Hematopoietic multipotent progenitor cell treated with erythropoietin and hydrocortisone succinate and interleukin-3 and kit ligand, for 4 days (in vitro differentiated cells): ENCODE measurements at places on chromosomes 13 and 19.

DNA sequence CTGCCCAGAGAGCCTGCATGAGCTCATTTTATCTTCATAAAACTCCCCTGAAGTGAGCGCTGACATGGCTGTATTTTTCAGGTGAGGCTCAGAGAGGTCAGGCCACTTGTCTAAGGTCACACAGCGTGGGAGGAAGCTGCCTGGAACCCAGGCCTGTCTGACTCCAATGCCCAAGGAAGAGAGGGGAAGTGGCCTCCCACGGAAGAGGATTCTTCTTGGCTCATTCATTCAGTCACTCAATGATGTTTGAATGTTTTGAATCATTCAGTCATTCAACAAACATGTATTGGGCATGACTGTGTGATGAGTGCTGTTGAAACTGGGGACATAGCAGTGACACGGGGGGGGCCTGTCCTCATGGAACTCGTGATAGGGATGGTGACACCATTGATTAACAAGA lies 12.0 kb downstream of the ACTL9 start:
- no peak for DNase-seq

DNA sequence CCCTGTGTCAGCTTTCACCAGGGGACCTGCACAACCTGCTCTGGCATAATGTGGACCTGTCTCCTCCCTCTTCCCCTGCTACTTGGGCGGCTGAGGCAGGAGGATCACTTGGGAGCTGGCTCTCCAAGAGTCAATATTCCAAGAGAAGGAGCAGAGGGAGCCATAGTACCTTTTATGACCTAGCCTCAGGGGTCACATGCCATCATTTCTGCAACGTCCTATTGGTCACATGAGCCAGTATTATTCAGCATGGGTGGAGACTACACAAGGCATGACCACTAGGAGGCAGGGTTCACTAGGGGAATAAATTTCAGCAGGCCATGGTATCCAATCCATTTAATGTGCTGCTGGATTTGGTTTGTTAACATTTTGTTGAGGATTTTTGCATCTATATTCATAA lies 12.0 kb upstream of the SHFL start:
- peak; percentile 78 for DNase-seq

- no peak for DNase-seq
Measured at GRCh38 chr13:111937777-111938311, 129.1 kb upstream of the SOX1 start.

DNA sequence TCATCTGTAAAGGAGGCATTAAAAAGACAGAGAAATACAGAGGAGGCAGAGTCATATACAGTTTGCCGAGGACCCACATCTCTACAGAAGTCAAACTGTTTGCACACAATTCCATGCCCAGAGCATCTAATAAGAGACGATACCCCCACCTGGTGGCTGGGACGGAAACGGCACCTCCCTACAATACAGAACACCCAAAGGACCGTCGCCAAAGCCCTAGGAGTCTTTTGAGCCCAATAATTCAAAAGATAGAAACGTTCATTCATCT lies 703 bp upstream of the PLEKHG2 start:
- peak; percentile 97 for DNase-seq

DNA sequence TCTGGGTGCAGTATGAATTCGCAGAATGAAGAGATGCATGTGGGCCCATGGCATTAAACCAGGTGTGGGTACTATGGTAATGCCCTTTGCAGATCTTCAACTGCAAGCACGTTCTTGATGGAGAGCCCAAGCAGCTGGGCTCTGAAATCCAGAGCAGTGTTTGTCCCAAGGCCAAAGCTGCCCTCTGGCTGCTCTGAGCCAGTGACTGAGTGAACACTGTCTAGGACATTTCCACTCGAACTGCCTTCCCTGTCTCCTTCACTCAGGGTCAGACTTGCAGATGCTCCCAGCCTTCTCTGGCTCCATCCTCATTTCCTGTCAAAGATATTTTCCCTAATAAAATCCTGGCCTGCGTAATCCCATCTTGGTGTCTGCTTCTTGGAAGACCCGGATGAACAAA lies 80.2 kb upstream of the GJB6 start:
- no peak for DNase-seq

GRCh38 chr13:68160466-68160865 lies 930.3 kb upstream of the PCDH9 start:
- no peak for DNase-seq

- peak; percentile 93 for DNase-seq
Measured at GRCh38 chr19:14091081-14091812, 696 bp upstream of the SAMD1 start.

GRCh38 chr19:49333811-49334288 lies 1.4 kb upstream of the CD37 start:
- DNase-seq, result peak; percentile 65

GRCh38 chr19:28940751-28941500 lies 272.0 kb downstream of the UQCRFS1 start:
- no peak for DNase-seq

GRCh38 chr19:13830114-13830740 lies 35.0 kb downstream of the ZSWIM4 start:
- no peak for DNase-seq

- DNase-seq, result peak; percentile 31
Measured at GRCh38 chr19:35845215-35846037, 6.9 kb downstream of the NPHS1 start.

DNA sequence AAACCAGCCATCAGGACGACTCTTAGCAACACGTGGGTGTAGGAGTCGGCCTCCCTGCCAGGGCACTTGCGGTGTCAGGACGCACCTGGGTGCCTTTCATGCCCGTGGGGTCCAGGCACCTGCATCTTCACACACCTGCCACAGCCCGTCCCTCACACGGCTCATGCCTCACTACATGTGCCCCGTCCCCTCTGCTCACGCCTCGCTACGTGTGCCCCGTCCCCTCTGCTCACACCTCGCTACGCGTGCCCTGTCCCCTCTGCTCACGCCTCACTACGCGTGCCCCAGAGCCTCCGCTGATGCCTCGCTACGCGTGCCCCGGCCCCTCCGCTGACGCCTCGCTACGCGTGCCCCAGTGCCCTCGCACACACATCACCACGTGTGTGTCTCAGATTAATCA lies 58.0 kb upstream of the F7 start:
- no peak for DNase-seq

DNA sequence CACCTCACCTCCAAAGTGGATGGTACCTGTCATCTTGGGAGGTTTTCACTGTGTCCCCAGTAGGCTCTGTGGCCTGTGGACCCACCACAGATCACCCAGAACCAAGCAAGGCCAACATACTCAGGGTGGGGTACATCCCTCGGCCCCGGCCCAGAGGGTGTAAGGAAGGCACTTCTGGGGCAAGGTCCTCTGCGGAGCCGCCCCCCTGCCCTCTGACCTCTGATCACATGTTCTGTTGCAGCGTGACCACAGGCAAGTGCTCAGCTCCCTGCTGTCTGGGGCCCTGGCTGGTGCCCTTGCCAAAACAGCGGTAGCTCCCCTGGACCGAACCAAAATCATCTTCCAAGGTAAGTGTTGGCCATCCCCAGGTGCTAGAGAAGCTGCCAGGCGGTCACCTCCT lies 36.7 kb downstream of the TMEM161A start:
- no peak for DNase-seq

- no peak for DNase-seq
Measured at GRCh38 chr13:98584668-98585397, 7.9 kb upstream of the STK24 start.

- no peak for DNase-seq
Measured at GRCh38 chr19:5343848-5344247, 3.2 kb upstream of the PTPRS start.

DNA sequence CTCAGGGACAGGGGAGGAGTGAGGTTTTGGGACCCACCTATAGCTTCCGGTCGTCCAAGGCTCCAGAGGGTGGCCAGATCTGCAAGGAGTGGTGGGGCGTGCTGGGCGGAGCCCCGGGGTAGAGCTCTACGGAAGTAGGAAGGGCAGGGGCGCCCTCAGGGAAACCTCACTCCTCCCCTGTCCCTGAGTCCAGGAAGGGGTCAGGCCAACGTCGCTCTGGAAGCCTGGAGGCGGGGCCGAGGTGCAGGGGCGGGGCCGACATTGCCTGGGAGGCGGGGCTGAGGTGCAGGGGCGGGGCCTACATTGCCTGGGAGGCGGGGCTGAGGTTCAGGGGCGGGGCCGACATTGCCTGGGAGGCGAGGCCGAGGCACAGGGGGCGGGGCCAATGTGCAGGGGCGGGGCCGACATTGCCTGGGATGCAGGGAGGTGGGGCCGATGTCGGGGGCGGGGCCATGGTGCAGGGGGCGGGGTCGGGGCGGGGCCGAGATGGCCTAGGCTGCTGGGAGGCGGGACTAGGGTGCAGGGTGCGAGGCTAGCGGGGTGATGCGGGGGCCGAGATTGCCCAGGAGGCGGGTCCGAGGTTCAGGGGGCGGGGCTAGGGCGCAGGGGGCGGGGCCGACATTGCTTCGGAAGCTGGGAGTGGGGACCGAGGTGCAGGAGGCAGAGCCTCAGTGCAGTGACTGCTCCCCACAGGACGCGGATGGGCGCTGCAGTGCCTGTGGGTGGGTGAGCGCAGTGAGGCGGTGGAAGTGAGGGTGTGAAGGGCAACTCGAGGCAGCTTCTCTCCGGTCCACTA lies 4.9 kb upstream of the PALM start:
- peak; percentile 98 for DNase-seq

DNA sequence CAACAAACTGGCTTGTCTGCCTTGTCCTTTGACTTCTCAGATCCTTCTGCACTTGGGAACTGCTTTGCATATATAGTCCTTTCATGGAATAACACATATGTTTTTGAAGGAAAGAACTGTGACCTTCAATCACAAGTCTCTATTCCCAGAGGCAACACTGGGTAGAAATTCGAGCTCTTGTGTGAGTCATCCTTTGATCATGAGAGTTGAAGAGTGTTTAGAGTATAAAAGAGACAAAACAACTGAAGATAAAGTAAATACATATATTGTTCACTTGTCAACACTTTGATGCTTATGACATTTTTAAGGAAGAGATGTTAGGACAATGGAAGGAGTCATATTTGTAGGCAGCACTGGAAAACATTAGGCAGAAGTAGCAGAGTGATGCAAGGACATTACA lies 5.2 kb upstream of the OR7A5 start:
- DNase-seq, result no peak

GRCh38 chr19:44954278-44954648 lies 917 bp upstream of the CLPTM1 start:
- no peak for DNase-seq

DNA sequence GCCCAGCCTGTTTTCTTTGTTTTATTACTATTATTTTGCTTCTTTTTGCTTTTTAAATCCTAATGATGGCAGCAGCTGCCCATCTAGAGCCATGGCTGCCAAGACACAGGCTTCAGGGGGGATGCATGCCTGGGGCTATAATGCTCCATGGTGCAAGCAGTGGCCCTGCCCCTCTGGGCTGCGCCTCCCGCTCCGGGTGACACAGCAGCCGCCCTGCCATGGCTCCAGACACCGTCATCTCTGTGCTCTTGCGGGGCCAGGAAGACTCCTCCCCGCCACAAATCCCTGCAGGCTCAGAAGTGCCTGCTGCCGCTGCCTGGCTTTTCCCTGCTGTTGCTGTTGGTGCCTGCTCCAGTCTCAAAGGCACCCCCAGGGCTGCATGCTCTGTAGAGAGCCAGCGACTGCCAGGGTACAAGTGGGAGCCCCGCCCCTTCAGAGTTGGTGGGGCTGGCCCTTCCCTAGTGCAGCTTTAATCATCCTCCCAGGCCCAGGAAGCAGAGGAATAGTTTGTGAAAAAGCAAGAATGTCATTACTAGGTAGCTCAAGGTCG lies 581.5 kb downstream of the FGF9 start:
- DNase-seq, result no peak

DNA sequence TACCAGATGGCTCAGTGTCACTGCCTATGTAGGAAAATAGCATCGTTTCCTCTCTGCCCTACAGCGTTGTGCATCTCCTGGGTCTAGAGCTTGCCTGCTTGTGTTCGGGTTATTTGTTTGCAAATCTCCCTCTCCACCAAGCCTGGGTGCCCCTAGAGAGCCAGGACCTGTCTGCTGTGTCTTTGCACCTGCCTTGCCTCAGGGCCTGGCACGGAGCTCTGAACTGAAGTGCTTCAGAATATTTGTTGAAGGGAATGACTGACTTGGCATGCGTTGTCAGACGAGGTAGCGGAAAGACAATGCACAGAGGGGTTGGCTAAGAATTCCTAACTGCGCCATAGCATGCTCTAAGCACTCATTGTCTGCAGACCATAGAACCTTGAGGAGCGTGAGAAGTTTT lies 263.4 kb downstream of the FGF9 start:
- no peak for DNase-seq

DNA sequence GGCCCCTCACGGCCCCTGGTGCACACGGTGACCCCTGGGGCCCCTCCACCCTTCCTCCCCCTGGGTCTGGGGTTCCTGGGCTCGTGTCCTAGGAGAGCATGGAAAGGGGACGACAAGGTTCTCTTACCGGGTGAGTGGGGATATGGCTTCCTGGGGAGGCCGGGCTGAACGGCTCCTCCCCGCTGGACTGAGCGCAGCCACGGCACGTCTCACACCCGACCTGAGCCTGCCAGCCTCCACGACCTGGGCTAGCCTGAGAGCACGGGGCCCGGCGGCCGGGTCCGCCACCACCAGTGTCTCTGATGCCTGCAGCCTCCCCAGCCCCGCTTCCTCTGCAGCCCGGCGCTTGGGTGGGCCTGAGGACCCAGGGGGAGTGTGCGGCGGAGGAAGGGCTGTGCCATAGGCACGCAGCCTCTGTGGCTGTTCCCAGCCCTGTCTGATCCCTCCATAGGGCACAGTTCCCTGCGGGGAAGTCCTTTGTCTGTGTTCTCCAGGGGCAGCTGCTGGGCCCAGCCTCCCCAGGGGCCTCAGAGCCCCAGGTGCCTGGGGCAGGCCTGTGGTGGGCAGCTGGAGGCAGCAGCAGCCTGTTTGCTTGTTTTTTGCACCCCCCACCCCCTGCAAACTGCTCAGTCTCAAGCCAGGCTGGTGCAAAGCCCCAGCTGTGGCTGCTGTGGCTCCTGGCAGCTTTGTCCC lies 15.0 kb downstream of the PLIN4 start:
- DNase-seq, result no peak

- DNase-seq, result peak; percentile 65
Measured at GRCh38 chr19:14198384-14199376, 7.3 kb downstream of the ADGRL1 start.

GRCh38 chr13:51844862-51845573 lies at the start of gene TMEM272:
TSS of gene TMEM272 (minus strand) at chr13:51845177. CDS start at chr13:51838530, 6,647 bp downstream.
- peak; percentile 66 for DNase-seq

GRCh38 chr19:18777301-18778075 lies 13.6 kb downstream of the COMP start:
- no peak for DNase-seq

- DNase-seq, result no peak
Measured at GRCh38 chr19:5789886-5790558, 941 bp downstream of the DUS3L start.

GRCh38 chr13:46663206-46664037 lies 110.5 kb downstream of the LRCH1 start:
- no peak for DNase-seq
